ENCODE measurements at places on chromosomes 16 and 17. TPM values are rescaled to one million over a fixed set of nuclear protein-coding genes. Genes with fewer than 3 reads are reported as not detected.

DOC2A gene
- total RNA-seq: 3.9 TPM

CSH1 gene
- total RNA-seq: not detected

COPZ2 gene
- total RNA-seq: 64.0 TPM

- peaks cover 8% of the 10 kb centered on the region for H3K27me3 ChIP-seq
- H3K4me3 ChIP-seq: no peak overlapping the region
- H3K4me1 ChIP-seq: no peaks in the 10 kb centered on the region
- H3K27ac ChIP-seq: no peak overlapping the region
- no peaks in the 10 kb centered on the region for H3K36me3 ChIP-seq
These were observed 53.1 kb upstream of the USP7 start for GRCh38 chr16:9016824-9017223.

GRCh38 chr16:5502944-5503343 lies 405.3 kb upstream of the EEF2KMT start:
- H3K27ac ChIP-seq: no peak overlapping the region
- H3K4me1 ChIP-seq: peaks cover 20% of the 10 kb centered on the region
- no peaks in the 10 kb centered on the region for H3K36me3 ChIP-seq

DNA sequence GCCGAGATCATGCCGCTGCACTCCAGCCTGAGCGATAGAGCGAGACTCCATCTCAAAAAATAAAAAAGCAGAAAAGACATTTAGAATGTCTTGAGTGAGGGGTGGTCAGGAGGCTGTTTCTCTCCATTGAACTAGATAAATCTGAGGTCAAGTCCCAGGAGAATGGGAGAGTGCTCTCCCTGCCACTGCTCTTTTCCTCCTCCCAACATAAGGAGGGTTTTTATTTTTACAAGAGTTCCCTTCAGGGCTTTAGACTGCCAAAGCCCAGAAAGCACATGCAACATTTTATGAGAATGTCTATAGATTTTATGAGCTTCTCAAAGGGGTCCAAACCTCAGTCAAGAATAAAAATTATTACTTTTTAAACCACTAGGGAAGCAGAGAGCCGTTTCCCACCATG lies 1.6 kb downstream of the RND2 start:
- H3K27ac ChIP-seq: peak overlapping the region; percentile 86
- DNase-seq: no peak
- no peak overlapping the region for H3K4me3 ChIP-seq
- no peaks in the 10 kb centered on the region for H3K27me3 ChIP-seq
- H3K36me3 ChIP-seq: no peaks in the 10 kb centered on the region
- peaks cover 19% of the 10 kb centered on the region for H3K4me1 ChIP-seq

DNA sequence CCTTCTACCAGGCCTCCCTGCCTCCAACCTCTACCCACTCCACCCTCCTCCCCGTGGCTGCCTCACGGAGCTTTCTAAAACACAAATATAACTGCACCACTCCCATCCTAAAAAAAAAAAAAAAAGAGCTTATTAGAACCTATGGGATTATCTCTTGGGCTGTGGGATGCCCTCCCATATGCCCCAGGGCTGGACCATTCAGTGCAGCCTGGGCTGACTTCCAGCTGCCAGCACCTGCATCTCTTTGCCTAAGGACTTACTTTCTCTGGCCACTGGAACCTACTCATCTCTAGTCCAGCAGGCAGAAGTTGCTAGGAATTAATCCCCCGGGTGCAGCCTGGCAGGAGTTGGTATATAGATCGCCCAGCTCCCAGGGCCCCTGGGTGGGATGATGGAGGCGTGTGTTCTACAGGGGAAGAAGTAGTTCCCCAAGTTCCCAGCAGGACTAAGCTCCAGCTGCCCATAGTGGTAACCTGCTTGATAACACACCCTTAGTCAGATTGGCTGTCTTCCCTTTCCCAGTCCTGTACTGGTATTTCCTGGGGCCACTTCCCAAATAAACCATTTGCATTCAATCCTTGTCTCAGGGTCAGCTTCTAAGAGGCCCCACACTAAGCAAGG lies 10.3 kb downstream of the MPP3 start:
- no peaks in the 10 kb centered on the region for H3K4me1 ChIP-seq
- H3K27me3 ChIP-seq: no peaks in the 10 kb centered on the region
- DNase-seq: peak; percentile 55
- H3K27ac ChIP-seq: peak overlapping the region; percentile 41
- no peak overlapping the region for H3K4me3 ChIP-seq
- H3K36me3 ChIP-seq: no peaks in the 10 kb centered on the region

DNA sequence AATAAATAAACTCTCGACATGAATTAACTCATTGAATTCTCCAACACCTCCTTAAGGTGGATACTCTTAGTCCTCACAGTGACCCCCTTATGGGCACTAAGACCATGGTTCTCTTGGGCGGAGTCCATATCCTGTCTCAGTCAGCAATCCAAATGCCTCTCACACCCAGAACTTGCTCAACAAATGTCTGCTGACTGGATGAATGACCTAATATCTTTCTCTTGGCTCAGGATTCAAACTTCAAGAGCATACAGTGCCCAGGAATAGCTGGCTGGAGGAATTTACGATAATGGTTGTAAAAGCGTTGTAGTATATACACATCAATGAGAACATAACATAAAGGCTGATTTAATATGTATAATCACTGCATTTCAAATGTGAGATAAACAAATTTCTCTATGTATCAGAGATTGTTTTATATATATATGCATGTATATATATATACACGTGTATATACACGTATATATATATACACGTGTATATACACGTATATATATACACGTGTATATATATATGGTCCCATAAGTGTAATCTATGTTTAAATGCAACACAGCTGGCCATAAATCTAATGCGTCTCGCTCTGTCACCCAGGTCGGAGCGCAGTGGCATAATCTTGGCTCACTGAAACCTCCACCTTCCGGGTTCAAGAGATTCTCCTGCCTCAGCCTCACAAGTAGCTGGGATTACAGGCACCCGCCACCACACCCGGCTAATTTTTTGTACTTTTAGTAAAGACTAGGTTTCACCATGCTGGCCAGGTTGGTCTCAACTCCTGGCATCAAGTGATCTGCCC lies 6.5 kb upstream of the UBB start:
- no peak overlapping the region for H3K4me3 ChIP-seq
- no peaks in the 10 kb centered on the region for H3K27me3 ChIP-seq
- no peaks in the 10 kb centered on the region for H3K36me3 ChIP-seq
- no peak overlapping the region for H3K27ac ChIP-seq
- peak; percentile 58 for DNase-seq

Measured in sigmoid colon (tissue), 7 donors.